NCI-H1694 treated with DMSO at 0.1 percent for 48 hours (cell line): ENCODE measurements at places on chromosomes 5 and 9.

DNA sequence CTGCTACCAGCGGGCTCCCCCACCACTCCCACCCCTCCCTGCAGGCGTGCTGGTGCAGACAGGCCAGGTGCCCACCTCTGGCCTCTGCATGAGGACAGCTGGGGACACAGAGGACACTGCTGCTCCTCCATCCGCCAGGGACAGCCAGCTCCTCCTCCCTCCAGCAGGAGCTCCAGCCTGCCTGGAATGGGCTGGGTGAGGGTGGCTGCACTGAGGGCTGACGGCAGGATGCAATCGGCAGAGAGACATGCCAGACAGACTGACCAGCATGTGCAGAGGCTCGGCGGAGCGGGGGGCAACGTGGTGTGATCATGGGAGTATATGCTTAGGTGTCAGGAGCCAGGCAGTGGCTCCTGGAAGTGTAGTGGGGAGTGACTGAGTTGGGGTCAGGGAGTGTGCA is 68.4 kb downstream of the RASGEF1C start:
- DNase-seq = no peak

- no peak for DNase-seq
Measured at GRCh38 chr5:76425146-76425545, 22.1 kb downstream of the IQGAP2 start.

DNA sequence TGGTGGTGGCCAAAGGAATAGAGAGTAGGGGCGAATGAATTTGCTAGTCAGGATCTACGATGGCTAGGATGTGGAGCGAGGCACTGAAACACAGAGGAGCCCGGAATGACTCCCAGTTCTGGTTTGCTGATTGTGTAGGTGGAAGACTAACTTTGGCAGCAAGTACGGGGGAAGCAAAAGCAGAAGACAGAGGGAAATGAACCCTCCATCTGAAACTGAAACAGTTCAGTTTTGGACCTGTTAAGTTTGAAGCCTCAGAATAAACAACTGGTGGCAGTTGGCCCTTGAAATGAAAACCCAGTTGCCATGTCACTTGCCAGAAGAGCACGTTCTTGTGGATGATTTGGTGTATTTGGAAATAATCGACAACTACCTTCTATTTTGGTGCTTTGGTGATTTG is 15.4 kb upstream of the SMIM15 start:
- no peak for DNase-seq

GRCh38 chr9:123033864-123034601 is 566 bp downstream of the GPR21 start:
- DNase-seq = peak; percentile 19

DNA sequence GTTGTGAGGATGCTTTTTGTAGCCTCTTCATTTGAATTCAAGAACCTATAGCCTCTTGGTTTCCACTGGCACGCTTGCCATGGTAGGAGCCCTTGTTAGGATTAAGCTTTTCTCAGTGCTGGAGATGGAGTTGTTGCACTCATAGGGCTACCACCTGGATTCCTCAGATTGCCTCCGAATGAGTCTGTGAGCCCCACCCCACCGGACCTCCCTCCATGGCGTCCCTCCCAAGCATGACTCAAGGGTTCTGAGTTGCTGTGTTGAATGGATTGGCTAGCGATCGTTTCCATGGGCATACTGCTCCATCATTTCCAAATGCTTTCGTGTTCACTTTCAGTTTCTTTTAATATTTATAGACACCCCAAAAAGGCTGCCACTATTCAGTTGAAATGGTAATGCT is 69.9 kb downstream of the DAPK1 start:
- DNase-seq = no peak

GRCh38 chr5:178281331-178281730 is 48.7 kb upstream of the PHYKPL start:
- no peak for DNase-seq

- no peak for DNase-seq
Measured at GRCh38 chr9:124450241-124450924, at the start of gene ADGRD2. Gene ADGRD2, plus strand, starts transcription at chr9:124450451. Its CDS starts 1,216 bp downstream, at chr9:124451667.

DNA sequence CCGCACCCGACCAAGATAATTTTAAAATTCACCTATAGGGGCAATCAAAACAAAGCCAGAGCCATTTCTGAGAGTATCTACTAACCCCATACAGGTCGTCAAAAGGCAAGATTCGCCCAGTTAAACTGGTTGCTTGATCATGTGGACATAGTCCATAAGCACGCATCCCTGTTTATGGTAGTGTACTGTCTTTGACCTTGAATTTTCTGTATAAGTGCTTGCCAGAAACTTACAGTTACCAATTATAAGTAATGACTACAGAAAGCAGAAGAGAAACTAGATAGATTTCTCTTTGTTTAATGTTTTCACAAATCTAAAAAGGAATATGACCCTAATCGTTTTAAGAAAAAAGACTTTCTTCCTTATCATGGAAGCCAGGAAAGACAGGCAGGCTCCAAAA is 25.6 kb downstream of the SLC31A1 start:
- no peak for DNase-seq

DNA sequence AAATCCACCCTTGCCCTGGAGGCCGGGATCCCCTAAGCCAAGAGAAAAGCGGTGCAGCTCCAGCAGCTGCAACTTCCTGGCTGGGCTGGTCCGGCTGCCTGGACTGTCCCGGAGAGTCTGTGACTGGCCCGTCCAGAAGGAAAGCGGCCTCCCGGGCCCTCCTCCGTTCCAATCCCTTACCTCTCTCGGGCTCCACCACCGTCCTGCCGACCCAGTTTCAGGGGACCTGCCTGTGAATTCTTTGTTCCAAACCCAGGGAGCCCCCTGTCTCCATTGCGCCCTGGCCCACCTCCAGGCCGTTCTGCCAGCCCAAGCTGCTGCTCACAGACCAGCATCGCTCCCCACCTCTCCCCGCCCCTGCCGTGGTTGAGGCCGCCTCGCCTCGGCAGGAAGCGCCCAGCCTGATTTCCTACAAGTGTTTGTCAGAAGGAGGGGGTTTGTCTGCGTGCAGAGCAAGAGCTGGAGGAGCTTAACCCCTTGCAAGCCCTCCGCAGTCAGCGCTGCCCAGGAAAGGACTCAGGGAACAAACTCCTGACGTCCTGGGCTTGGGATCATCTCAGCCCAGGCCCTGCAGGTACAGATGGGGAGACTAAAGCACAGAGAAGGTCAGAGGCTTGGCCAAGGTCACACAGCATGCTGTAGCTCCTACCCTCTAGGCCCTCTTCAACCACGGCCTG is at the start of gene AKNA:
TSS of gene AKNA (minus strand) at position 303 of the 677 bp plus-strand sequence. CDS start 6,649 bp downstream, outside the sequence.
- DNase-seq = no peak

- DNase-seq = no peak
Measured at GRCh38 chr5:168609806-168610482, 30.8 kb upstream of the PANK3 start.

DNA sequence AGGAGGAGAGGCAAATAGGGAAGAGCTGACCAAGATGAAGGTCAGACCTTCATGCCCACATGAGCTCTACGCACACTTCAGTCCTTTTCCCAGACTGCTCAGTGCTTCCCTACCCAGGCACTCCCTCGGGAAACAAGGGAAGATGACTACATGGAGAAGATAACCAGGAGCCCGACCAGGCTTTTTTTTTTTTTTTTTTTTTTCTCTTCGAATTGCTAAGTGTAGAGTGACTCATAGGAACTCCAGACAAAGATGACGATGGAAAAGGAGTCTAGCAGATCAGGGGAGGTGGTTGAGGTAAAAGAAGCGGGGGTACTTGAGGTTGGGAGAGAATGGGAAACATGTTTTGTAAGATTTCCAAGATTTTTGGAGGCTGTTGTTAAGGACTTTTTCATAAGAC is 526.1 kb downstream of the BNC2 start:
- no peak for DNase-seq

GRCh38 chr9:27047136-27047535 is 41.7 kb upstream of the LRRC19 start:
- no peak for DNase-seq

GRCh38 chr5:82421119-82421518 is 143.0 kb upstream of the RPS23 start:
- no peak for DNase-seq

DNA sequence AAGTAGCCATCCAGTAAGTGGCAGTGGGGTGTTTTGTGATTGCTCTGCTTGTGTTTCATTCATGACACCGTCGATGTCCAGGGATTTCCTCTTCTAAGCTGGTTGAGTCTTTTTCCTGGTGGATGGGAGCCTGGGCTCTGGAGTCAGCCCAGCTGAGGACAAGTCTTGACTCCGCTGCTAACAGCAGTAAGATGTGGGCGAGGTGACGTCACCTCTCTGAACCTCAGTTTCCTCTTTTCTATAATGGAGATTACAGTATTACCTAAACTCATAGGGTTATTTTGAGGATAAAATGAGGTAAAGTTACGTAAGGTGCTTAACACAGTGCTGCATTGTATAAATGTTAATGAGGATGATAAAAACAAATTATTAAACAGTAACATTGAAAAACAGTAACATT is 21.3 kb downstream of the FGF1 start:
- DNase-seq = no peak

DNA sequence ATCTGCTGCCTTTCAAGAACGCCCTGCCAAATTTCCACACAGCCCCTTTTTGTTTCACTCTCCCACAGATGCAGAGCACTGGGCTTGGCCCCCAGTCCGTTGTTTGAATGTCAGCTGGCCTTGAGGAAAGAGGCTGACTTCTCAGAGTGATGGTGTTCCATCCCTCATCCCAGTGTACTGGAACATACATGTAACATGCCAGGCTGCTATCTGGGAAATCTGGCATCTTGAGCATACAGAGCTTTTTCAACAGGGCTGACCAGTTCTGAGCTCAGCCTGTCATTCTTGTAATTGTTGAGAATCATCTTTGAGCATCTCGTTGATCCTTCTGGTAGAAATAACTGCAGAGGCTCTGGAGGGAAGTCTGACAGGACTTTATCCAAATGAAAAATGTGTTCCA is 2.8 kb downstream of the GALNT10 start:
- DNase-seq = no peak

DNA sequence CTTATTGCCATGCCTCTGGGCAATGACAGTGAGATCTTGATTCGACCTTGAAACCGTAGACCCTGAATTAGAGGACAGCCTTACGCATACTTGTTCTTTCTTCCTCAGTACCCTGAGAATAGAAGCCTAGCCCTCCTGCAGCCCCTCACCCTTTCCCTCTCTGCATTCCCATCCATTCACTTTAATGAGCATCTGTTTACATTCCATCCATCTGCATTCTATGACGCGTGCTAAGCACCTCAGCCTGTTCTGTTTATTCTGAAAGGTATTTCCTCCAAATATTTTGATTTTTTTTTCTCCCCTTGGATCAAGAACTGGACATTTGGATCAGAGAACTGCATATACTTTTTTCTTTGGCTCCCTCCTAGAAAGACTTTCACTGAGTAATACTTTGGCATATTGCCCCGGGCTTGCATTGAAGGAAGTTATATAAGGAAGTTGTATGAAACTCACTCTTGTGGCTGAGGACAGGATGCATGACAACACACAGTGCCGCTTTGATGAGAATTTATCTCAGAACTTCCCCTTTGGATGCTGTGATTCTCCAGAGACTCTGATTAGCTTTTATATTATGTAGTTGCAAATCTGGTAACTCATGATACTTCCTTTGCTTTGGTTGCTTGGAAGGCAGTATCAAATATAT is 15.7 kb downstream of the TMEM8B start:
- peak; percentile 34 for DNase-seq

DNA sequence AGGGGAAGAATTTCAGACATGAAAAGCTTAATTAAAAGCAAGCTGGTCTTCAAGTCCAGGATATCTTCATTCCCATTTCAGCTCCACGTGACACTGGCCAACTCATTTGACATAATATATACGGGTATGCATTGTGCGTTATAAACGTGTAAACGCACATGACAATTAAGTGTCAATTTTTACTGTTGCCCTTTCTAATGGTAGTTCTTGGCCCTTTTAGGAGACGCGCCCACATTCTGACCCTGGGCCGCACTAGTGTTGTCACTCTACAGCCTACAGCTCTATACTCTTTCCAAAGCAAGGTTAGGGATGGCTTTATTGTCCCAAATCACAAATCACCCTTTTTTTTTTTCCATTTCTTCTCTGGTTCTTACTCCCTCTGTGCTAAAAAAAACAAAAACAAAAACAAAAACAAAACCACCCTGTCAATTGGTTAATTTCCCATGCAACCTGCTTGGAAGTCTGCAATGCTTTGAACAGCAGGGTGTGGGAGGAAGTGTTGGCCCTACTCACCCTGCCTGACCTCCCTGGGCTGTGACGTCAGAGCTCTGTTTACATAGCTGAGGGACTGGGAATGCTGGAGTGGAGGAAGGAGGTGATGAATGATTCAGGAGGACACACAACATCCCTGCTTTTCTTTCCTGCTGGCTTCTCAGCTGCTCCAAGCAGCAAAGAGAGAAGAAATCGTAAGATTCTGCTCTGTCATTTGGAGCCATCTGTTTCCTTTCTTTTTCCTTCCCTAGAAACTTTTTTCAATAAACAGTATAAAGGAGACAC is 19.3 kb downstream of the RFK start:
- no peak for DNase-seq

GRCh38 chr9:99020786-99021436 is 77.2 kb downstream of the COL15A1 start:
- DNase-seq = no peak

DNA sequence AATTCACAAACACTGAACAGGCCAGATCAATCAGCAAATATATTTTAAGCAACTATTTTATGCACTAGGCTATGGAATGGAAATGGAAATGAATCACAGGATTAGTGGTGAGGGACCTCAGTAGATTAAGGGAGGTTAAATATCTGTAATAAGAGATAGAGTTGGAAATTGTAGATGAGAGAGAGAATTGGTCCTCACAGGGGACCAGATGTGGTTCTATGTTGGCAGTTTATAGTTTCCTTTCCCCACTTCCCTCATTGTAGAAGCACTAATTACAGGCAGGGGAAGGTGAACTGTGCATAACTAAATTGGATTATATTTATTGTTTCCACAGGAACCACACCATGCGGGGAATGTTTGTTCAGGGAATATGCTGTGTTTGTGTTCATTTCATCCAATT is 496.2 kb downstream of the ARHGEF28 start:
- DNase-seq = peak; percentile 25

DNA sequence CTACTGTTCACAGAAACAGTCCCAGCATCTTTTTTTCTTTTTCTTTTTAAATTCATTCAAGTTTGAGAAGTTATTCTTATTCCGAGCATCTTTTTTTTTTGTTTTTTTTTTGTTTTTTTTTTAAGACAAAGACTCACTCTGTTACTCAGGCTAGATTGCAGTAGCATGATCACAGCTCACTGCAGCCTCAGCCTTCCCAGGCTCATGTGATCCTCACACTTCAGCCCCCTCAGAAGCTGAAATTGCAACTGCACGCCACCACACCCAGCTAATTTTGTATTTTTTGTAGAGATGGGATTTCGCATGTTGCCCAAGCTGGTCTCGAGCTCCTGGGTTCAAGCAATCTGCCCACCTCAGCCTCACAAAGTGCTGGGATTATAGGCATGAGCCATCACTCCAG is 36.4 kb upstream of the CHD1 start:
- DNase-seq = no peak

GRCh38 chr5:177605667-177606066 is 5.7 kb downstream of the B4GALT7 start:
- no peak for DNase-seq

- DNase-seq = no peak
Measured at GRCh38 chr5:65861830-65862241, 64.5 kb upstream of the ERBIN start.

- DNase-seq = no peak
Measured at GRCh38 chr5:43854697-43855292, 251.8 kb downstream of the NNT start.

- no peak for DNase-seq
Measured at GRCh38 chr9:79580055-79580454, 8.3 kb downstream of the TLE4 start.
